Naive thymus-derived CD4-positive, alpha-beta T cell (primary cell): ENCODE measurements at places on chromosomes 1 and 21.

DNA sequence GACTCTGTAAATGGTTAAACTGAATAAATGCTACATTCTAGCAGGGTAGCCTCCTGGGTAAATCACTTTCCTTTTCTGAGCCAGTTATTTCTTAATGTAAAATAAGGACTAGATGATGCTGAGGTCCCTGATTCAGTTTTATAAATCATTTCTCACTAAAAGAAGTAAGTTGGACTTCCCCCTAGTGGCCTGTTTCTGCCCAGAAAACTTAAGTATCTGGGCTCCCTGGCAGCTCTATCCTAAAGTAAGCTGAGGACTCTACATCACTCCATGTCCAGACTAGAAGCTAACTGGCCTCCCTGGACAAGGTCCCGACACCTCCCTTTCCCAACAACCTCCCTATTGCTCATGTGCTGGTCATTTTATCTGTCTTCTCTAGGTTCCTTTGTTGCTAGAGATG lies 3.0 kb downstream of the GPN2 start:
- DNase-seq = no peak

GRCh38 chr1:75100481-75101092 lies 33.6 kb upstream of the LHX8 start:
- DNase-seq = no peak

DNA sequence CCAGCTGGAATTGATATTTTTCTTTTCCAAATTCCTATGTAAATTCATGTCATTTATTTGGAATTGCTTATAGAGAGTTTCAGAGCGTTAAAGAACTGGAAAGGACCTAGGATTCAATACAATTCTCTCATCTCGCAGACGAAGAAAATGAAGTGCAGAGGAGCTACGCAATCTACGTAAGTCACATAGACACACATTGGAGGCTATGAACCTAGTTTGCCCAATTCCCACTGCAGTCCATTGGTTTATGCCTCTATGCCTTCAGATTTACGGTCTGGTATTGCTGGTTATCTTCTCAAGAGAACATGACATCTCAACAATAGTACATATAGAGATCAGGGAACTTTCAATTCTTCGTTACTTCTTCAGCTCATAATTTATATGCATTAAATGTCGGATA lies 971 bp upstream of the RNF2 start:
- DNase-seq = no peak

GRCh38 chr1:228982637-228983036 lies 247.4 kb downstream of the RHOU start:
- no peak for DNase-seq

- no peak for DNase-seq
Measured at GRCh38 chr1:77014073-77014788, 147.0 kb downstream of the ST6GALNAC5 start.

GRCh38 chr1:101479945-101480344 lies 243.1 kb downstream of the S1PR1 start:
- no peak for DNase-seq
